Pons (tissue), 1 donor: ENCODE measurements at places on chromosomes 5 and 9.

DNA sequence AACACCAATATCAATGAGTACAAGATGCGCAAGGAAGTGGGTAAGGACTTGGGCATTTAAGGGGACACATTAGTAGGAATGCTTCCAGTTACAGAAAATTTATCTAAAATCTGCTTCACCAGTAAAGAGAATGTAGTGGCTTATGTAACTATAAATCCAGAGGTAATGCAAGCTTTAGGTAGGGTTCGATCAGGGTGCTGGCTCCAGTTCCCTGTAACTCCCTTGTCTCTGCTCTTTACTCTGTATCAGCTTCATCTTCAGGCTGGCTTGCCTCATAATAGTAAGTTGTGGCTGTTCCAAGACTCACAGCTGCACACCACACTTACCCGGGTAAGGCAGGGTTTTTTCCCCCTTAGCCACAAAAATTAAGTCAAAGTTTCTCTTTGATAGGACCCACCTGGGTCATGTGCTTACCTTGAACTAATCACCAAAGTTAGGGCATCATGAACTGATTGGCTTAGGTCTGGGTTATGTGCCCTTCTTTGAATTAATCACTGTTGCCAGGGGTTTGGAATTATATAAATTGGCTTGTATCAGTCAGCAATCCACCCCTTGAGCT is 35.5 kb downstream of the ARHGEF37 start:
- no peak for DNase-seq

DNA sequence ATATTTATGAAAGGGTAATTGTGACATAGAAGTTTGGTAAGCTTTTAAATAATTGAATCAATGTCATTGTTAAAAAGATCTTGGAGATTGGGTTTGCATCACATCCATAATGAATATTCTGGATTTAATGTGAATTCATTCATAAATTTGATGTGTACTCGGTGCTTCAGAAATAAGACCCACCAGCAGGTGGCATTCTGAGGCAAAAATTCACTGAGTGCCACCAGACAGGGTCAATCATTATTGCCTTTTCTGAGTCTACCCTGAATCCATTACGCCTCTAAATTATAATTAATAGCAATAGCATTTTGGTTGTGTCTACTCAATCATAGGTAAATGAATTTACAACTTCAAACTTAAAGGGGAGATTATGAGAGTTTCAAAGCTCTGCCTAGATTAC is 1.0 kb downstream of the TRPC7 start:
- no peak for DNase-seq

GRCh38 chr5:45385321-45386058 is 310.7 kb downstream of the HCN1 start:
- no peak for DNase-seq

- no peak for DNase-seq
Observed at GRCh38 chr5:72294473-72294872, 25.6 kb downstream of the MRPS27 start.

GRCh38 chr5:176662371-176663333 is 15.4 kb downstream of the TSPAN17 start:
- DNase-seq: no peak

- no peak for DNase-seq
Observed at GRCh38 chr5:41433552-41434181, 76.7 kb downstream of the PLCXD3 start.

DNA sequence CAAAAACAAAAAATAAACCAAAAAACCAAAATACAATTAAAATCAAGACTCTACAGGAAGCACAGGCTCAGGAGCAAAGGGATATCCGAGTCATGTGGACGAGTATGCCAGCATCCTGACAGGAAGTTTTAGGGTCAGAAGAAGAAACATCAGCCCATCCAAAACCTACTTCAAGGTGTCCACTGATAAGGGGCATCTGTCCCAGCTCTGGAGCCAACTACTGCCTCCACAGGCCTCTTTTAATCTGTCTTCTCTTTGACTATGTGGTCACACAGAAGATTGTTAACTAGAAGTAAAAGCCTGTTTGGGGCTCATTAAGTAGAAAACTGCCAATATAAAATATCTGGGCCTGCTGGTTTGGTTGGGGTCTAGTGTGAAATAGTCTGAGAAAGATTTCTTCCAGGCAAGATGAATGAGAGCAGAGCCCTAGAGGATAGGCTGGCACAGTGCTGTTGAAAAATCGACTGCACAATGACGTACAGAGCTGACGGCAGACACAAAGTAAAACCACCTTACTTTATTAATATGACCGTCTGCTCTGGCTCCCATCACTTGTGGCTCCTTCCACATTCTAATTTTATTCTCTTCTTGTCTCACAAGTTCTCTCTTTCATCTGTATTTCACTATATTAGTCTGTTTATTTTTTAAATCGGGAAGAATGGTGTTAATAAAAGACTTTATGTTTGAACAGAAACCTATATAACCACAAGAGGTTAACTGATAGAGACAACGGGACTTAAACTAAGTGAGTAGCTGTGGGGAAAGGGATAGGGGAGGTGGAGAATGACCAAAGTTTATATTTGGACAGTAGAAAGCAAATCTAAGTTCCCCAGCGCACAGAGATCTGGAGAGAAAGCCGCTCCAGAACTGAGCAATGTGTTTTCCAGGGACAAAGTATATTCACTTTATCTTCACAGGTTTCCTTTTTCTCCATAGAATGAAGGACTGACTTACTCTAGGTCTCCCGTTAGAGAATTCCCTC is 22.9 kb upstream of the MSH3 start:
- DNase-seq: no peak

GRCh38 chr5:509611-510185 is 14.6 kb downstream of the SLC9A3 start:
- DNase-seq: no peak

GRCh38 chr5:35672995-35673394 is 55.3 kb downstream of the SPEF2 start:
- DNase-seq: no peak

GRCh38 chr5:134174841-134175839 is 1.6 kb downstream of the SKP1 start:
- no peak for DNase-seq

GRCh38 chr5:9932770-9933169 is 302.6 kb upstream of the TAS2R1 start:
- no peak for DNase-seq

GRCh38 chr9:76818271-76818670 is 54.0 kb downstream of the PCA3 start:
- peak; percentile 89 for DNase-seq

GRCh38 chr9:109206670-109207069 is 39.6 kb upstream of the FRRS1L start:
- no peak for DNase-seq

GRCh38 chr9:131624636-131625507 is 79.5 kb downstream of the PRRT1B start:
- no peak for DNase-seq

DNA sequence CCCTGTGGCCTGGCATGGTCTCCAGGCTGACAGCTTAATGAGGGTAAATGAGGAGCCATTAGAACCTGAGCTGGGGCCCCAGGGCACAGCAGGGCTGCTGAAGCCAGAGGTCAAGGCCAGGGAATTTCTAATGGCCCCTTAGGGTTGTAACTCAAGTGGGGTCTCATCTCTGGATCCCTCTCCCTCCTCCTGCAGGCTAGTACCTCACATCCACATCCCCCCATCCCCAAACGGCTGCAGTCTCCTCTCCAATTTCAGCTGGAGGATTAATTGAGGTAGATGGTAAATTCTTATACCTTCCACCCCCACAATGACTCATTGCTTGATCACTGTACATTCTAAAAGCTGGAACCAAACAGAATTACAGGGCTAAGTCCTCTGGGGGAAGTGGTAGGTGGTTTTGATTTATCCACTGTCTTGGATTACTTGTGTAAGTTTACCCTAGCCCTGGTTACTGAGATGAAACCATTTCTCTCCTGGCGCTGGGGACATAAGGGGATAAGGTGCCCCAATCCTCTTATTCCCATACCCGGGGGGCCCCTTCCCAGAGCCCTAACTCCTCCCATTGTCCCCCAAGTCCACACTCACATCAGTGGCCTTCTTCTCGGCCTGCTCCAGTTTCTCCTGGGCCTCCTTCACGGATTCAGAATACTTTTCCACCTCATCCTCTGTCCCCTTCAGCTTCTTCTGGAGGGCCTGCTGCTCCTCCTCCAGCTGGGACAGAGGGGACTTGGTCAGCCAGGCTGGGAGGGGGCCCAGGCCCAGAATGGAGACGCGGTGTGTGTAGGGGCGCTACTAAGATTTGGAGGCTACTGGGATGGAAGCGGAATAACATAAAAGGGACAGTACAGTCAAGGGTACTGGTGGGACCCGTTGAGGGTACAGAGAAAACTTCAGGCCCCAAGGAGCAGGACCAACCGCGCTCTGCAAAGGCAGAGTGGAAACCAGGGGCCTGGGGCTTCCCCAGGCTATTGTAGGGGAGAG is 875 bp downstream of the TPM2 start:
- no peak for DNase-seq

DNA sequence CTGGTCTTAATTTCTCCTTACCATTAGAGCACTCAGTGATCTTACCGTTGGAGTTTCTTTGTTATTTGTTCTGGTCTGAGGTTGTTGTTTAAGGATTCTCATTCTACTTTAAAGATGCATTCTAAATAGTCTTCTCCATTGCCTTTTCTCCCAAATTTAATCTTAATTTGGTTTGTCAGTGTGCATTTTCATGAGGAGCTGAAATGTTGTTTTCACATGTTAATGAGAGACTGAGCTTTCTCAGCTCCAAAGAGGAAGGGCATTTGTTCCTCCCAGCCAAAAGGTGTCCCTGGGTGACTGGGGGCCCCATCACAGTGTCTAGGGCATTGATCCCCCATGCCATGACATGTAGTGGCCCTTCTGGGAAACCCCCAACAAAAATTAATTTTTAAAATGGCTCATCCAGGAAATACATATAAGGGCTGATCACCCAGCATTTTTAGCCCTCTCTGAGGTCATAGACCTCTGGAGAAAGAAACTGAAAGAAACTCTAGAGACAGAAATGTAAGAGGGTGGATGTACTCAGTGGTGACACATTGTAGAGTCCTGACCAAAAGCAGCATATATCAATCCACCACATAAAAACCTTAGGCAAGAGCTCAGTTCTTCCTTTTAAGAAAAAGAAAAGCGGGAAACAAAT is 240.4 kb upstream of the RAI14 start:
- DNase-seq: no peak

DNA sequence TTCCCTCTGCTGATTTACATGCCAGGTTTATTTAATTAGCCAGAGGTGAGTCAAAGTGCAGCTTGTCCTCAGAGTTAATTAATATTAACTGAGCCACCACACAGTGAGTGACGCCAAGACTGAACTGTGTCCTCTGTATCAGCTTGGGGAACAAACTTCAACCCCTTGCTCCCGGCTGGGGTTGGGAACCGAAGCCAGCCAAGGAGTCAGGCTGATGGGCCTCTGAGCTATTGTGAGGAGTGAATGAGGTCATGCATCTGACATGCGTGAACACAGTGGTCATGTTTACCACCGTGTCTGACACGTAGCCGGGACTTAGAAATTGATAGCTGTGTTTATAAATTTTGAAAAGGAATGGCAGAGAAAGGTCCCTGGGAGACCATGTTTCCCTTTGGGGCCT is 17.1 kb downstream of the IGIP start:
- no peak for DNase-seq

GRCh38 chr5:113508756-113509155 is 4.7 kb upstream of the YTHDC2 start:
- no peak for DNase-seq

GRCh38 chr5:168796000-168796399 is 216.8 kb upstream of the PANK3 start:
- no peak for DNase-seq

DNA sequence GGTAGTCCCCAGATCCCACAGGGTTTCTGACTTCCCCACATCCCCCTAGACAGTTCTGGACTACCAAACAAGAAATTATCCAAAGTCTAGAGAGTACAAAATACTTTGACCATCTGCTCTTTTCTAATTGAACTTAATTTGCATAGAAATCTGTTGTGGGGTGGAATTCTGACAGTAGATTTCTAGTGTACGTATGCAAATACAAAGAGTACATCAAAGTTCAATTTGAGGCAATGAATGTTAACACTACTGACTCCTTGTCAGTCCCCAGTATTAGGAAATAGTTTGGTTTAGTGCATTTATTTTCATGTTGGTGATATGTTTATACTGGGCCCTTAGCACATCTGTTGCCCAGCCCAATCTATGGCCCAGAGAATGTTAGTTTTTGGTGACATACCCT is 292.6 kb downstream of the CETN3 start:
- DNase-seq: no peak

- DNase-seq: peak; percentile 24
Observed at GRCh38 chr5:10250806-10251276, 761 bp downstream of the CCT5 start.

- DNase-seq: no peak
Observed at GRCh38 chr5:1005249-1005851, 3.3 kb upstream of the NKD2 start.

DNA sequence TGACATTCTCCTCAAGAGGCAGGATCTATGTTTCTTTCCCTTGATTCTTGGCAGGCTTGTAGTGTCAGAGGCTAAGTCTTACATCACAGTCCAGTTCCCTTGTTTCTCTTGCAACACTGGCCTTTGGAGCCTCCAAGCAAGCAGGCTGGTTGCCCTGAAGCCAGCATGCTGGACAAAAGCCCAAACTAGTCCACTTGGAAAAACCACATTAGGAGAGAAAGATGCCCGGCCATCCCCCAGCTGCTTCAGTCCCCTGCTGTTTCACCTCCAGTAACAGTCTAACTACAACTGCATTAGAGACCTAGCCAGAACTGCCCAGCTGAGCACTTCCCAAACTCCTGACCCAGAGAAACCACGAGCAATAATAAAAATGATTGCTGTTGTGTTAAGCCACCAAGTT is 87.6 kb downstream of the ADAMTS6 start:
- peak; percentile 29 for DNase-seq

- no peak for DNase-seq
Observed at GRCh38 chr5:171640480-171640879, 145.1 kb upstream of the SMIM23 start.

DNA sequence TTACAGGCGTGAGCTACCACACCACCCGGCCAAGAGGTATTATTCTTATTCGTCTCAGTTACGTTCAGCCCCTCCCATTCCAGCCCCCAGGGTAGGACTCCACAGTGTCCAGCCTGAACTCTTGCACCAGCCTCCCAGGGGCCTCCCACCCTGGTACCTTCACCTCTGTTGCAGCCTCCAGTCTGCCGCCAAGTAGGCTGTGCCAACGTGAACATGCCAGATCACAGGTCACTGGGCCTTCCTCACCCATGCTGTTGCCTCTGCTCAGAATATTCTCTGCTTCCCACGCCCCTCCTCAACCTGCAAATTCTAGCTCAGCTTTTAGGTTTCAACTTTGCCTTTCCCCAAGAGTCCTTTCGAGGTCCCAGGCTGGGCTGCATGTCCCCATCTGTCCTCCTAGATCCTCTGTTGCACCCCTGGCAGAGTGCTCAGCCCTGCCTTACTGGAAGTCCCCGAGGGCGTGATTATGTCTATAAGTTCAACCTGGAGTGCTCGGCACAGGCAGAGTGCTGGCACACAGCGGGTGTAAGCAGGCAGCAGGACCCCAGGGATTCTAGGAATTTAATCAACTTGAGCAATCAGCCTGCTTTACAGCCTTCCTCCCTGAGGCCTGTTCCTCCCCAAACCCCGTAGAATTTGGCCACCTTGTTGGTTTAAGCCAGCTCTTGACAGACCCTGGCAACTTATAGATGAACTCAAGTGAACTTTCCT is 13.1 kb upstream of the STXBP1 start:
- no peak for DNase-seq

- DNase-seq: no peak
Observed at GRCh38 chr5:10149911-10150310, 99.8 kb downstream of the ATPSCKMT start.

GRCh38 chr5:106017243-106017857 is 1653.4 kb downstream of the EFNA5 start:
- DNase-seq: no peak

- no peak for DNase-seq
Observed at GRCh38 chr5:169015991-169016390, 284.9 kb downstream of the SLIT3 start.
